Fibroblast of skin of back (primary cell): ENCODE measurements at places on chromosomes 5 and 9.

DNA sequence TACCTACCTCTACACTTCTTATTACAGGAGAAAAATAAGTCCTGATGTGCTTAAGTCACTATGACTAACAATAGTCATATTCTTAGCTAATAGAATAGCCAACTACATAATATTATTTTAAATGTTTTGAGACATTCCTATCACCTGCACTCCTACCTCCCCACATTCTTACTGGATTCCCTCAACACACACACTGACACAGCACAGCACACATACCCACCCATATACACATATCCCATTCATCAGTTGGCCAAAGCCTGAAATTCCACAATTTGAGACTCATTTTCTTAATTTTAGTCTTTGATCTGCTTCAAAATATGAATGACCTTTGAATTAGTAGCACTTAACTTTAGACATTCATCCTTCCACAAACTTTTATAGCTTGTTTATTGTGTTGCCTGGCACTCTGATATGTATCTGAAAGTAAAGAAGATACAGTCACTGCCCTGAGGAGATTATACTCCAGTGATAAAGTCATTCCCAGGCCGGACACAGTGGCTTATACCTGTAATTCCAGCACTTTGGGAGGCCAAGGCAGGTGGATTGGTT, 168.3 kb upstream of the RASA1 start:
- DNase-seq, result no peak

- no peak for DNase-seq
Measured at GRCh38 chr5:2909035-2909434, 157.6 kb upstream of the IRX2 start.

DNA sequence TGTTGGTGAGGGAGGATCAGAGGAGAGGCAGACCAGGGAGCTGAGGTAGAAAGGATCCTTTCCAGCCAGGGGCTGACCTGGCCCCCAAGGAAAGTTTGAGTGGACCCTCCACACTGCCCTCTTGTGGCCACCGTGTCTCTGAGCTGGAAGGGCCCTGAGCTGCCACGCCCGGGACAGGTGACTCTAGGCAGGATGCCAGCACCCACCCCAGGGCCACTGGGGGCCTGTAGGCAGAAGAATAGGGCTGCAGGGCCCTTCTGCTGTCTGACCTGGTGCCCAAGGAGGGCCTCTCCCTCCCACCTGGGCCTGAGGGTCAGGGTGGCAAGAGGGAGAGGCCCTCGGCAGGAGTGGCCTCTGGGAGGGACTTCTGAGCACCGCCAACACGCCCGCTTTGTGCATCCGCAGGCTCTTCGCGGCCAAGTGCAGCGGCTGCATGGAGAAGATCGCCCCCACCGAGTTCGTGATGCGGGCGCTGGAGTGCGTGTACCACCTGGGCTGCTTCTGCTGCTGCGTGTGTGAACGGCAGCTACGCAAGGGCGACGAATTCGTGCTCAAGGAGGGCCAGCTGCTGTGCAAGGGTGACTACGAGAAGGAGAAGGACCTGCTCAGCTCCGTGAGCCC, 76.8 kb downstream of the LMX1B start:
- DNase-seq, result no peak

GRCh38 chr9:6197330-6197729, 18.3 kb upstream of the IL33 start:
- no peak for DNase-seq

DNA sequence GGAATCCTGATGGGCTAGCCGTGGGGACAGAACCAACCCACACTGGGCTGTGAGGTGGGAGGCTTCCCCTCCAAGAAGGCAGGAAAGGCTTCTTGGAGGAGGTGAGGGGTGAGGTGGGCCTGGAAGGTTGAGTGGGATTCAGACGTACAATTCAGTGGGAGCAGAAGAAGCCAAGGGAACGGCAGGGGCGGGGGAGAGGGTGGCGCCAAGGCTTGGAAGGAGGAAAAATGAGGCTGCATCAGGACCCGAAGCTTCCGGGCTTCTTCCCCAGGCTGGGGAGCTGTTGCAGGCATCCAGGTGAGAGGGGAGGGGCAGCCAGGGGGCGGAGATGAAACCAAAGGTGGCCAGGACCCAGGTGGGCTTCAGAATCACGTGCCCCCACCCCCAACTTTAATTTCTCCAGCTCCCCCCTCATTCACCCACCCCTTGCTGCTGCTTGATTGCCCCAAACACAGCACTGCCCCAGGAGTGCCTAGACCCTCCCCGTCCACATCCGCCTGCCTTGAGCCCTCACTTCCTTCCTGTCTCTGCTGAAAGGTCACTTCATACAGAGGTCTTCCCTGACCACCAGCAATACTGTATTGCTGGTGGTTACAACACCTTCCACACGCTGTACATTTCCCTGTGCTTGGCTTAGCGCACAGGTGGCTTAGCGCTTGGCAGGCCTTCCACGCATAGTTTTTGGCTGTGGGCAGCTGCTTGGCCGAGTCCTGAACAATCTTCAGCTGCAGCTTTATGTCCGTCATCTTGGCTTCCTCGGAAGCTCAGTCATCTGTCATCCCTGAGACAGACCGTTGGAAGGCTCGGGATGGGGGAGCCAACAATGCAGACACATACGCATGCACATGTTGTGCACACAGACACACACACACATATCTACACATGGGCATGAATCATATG, 193.5 kb downstream of the RGS3 start:
- DNase-seq, result no peak

GRCh38 chr9:127132375-127132774, 9.9 kb upstream of the ANGPTL2 start:
- no peak for DNase-seq

- no peak for DNase-seq
Measured at GRCh38 chr5:159448841-159449407, 118.6 kb upstream of the IL12B start.

GRCh38 chr9:129278391-129279237, 100.6 kb upstream of the IER5L start:
- DNase-seq, result peak; percentile 46

GRCh38 chr5:165370233-165370632, 1864.8 kb downstream of the MAT2B start:
- DNase-seq, result no peak

- DNase-seq, result no peak
Measured at GRCh38 chr5:52988335-52989024, 672 bp upstream of the ITGA2 start.

DNA sequence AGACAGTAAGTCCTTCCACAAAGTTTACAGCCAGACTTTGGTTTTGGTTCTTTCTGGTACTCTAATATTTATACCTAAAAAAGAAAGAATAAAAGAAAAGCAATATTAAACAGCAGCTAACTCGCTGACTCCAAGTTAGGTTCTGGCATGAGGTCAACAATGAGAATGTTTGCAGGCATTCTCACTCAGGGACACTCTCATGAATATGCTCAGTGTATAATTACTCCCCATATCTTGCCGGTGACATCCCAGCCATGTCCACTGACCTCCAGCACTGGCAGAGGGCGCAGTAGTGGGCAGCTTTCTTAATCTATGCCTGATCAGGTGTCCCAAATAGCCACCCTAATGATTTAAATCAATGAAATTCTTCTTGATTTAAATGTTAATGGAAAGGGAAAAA, 151.5 kb downstream of the BNC2 start:
- no peak for DNase-seq

DNA sequence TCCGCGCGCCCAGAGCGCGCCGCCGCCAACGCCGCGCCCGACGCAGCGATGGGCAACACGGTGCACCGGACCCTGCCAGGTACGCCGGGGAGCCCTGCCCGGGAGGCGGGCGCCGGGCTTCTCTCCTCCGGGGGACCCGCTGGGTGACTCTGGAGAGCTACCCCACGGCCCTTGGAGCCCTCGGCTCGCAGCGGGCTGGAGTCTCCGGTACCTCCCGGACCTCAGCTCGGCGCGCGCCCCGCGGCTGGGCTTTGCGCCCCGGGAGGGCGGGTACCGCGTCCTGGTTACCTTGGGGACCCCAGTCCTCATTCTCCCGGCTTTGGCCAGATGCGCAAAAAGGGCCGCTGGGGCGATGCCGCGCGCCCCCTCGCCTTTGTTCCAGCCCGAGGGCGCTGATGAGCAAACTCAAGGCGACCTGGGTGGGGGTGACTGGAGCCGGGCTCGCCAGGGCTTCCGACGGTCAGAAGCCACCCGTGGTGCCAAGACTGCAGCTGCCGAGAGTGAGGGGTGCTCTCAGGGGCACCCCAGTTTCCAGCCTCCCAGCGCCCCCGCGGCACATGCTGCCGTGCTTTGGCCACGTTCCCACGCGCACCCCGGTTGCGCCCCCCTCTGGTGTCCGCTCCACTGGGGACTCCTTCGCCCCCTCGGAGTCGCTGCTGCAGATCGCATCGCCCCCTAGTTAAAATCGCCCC, 442 bp downstream of the NEURL1B start:
- DNase-seq, result peak; percentile 15

- DNase-seq, result no peak
Measured at GRCh38 chr5:90142541-90142940, 267.0 kb downstream of the CETN3 start.

DNA sequence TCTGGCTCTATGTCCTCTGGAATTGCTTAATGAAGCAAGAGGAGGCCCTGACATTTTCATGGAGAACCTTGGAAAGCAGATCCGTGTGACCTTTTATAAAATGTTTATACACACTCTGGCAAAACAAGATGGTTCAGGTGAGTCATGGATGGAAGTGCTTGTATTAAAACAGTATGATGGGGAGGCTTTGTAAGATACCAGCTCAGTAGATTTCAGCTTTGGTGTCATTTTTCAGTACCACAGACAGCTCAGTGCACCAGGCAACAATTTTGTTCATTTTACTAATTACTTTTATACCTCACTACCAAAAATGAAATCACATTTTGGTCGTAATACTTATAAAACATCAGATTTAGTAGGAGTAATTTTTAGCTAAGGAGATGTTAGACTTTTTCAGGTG, 5.2 kb downstream of the KCNN2 start:
- DNase-seq, result peak; percentile 32

DNA sequence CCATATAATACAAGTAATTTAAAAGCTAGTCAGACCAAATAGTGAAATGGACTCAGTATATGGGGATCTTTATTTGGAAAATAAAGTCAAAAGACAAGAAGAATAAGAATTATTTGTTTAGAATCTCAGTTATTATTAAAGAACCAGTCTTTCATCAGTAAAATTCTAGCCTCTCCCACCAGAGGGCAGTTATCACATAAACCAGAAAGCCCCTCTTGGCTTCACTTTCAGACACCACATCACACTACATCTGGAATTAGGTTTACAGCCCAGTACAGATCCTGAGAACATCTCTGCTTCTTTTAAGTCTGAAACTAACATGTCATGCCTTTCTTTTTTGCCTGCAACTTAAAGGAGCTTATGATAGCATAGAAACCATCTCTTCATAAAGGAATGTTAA, 12.2 kb upstream of the HSPB3 start:
- peak; percentile 57 for DNase-seq

GRCh38 chr9:93488244-93488643, 34.9 kb upstream of the FAM120AOS start:
- no peak for DNase-seq

GRCh38 chr9:135209852-135210251, 122.4 kb downstream of the OLFM1 start:
- DNase-seq, result no peak

GRCh38 chr9:93125331-93125894, 8.6 kb downstream of the NINJ1 start:
- DNase-seq, result no peak

DNA sequence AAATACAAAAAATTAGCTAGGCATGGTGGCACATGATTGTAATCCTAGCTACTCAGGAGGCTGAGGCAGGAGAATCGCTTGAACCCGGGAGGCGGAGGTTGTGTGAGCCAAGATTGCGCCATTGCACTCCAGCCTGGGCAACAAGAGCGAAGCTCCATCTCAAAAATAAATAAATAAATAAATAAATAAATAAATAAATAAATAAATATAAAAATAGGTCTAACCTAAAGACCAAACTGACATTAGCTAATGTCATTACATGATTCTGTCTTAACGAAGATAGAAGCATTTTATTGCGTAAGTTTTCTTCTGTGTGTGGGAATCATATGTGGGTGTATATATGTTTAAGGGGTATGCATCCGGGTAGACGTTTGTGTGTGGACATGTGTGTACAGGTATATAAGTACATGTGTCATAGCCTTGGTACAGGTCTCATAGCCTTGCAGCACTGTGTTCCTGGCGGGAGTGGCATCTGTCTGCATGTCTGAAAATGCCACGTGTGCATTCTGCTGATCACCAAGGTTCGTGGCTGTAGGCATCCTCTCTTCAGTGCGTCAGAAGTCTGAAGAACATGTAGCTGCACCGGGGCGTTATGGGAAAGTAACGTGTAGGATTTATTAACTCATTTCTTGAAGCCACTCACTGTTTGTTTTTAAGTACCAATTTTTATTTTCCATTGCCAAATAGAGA, 298.1 kb downstream of the NR3C1 start:
- no peak for DNase-seq

DNA sequence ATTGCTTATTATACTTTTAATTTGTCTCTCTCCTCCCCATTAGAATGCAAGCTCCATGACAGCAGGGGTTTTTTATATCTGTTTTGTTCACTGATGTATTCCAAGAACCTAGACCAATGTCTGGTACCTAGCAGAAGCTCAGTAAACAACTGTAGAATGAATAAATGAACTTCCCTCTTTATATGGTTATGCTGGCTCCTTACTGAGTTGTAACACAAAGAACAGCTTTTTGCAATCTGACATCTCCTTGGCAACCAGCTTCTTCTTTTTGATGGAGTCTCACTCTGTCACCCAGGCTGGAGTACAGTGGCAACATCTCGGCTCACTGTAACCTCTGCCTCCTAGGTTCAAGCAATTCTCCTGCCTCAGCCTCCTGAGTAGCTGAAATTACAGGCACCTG, 13.6 kb downstream of the TRMO start:
- no peak for DNase-seq

- DNase-seq, result peak; percentile 37
Measured at GRCh38 chr5:153546566-153546965, 56.1 kb downstream of the GRIA1 start.

- DNase-seq, result no peak
Measured at GRCh38 chr9:87798261-87798833, 72.4 kb downstream of the CTSL start.

- peak; percentile 51 for DNase-seq
Measured at GRCh38 chr9:36470643-36471290, 70.7 kb upstream of the RNF38 start.

DNA sequence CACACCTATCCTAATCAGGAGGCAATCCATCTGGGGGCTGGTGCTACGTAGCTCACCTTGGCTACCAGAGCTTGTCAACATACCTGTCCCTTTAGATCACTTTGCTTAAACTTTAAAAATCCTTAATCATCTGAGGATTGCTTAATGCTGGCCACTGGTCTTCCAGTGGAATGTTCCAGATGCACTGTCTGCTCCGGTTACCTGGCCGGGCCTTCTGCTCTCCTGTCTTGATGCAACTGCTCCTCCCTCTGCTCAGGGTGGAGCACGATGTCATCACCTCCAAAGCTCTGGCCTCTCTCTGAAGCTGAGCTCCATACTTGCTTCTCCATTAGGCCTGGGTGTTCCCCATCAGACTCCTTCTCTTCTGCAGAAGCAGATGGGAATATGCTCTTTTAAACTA, 106.5 kb upstream of the OTULINL start:
- DNase-seq, result no peak

DNA sequence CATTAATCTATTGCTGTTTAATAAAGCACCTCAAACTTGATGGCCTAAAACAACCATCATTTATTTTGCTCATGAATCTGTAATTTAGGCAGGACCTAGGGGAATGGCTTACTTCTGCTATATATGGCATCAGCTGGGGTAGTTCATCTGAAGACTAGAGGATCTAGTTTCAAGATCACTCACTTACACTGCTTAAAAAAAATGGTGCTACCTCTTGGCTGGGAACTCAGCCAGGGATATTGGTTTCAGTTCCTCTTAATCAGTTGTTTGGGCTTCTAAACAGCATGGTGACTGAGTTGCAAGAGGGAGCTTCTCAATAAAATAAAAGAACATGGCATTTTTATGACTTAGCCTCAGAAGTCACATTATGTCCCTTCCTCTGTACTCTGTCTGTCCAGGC, 142.0 kb downstream of the FAM114A2 start:
- DNase-seq, result peak; percentile 45
